ENCODE measurements at places on chromosomes 2 and 18.
A peak's percentile ranks its signal among the peaks of the same experiment; 100 is the strongest.

DNA sequence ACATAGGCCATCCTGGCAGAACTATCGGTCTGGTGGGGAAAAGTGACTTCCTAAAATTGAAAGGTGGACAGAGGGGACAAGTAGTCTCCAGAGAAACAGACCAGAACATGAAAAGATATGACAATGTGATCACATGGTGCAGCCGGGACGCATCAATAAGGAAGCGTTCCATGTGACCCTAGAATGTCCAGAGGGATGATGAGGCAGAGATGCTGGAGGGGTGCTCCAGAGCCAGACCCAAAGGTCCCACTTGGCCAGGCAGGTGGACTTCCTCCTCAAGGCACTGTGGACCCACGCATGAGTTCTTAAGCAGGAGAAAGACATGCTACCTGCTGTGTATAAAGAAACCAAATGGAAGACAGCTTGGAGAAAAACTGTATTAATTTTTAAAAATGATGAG lies 50.2 kb downstream of the CDH2 start:
- no peak for DNase-seq

DNA sequence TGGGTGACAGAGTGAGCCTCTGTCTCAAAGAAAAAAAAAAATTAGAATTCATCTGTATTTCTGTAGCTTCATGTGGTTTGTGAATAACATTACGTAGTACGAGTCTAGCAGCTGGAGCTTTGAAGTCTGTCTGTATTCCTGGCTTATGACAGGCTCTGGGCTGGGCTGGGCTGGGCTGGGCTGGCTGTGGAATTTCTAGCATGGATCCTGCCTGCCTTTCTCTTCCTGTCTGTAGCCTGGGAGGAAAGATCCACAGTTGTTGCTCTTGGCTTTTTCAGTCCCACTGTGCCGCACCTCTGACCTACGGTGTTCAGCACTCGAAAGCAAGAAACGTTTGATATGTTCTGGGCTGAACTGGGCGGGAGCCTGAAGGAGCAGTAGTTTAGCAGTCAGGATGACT lies 55.4 kb downstream of the BOLA3 start:
- peak; percentile 42 for DNase-seq

- DNase-seq, result no peak
Observed at GRCh38 chr2:164935118-164936101, 19.9 kb downstream of the SLC38A11 start.

- peak; percentile 82 for DNase-seq
Observed at GRCh38 chr18:48676756-48677368, 138.0 kb downstream of the CTIF start.

DNA sequence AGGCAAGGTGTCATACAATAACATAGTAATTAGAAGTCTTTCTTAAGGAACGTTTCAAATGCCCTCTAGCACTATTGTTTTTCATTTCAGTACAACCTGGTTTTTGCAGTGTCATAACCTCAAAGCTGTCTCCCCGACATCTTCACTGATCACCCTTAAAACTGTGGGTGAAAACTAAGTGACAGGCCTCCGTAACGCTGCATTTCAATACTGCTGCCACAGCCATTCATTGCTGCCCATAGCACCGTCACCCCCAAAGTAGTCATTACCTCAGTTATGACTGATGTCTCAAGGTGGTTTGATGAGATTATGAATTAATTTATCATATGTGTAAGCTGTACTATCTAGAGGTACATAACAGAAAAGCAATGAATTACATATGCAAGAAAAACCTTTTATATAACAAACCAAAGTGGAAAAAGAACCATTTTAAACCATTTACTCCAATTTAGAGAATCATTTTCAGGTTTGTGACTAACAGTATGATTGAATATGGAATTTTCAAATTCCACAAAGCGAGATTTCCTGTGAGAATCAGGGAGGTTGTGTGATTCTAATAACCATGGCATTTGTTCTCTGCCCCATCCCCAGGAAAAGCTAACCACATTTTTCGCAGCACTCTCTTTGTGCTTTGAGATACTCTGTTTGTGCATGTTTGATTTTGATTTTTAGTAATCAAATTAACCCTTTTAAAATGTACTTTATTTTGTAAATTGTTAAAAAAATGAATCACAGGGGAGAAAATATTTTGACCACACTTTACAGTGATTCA lies 263.0 kb downstream of the PTGR3 start:
- peak; percentile 16 for DNase-seq

- no peak for DNase-seq
Observed at GRCh38 chr2:37149626-37150322, 7.0 kb downstream of the EIF2AK2 start.

DNA sequence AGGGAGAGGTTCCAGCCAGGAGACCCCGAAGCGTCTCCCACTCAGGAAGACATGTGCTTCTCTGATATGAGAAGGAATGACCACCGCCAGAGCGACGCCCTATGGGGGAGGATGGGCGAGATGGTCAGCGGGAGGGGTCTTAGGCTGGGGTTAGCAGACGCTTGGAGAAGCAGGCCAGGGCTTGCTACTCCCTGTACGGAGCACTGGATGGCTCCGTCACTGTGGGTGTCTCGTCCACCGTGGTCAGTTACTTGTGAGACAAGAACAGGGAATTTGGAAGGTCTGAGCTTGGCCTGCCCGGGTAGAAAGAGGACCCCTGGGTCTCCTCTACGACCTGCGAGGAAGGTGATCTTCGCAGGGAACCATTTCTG lies 39.8 kb downstream of the TMEM18 start:
- DNase-seq, result no peak

GRCh38 chr2:219408204-219408603 lies 10.0 kb upstream of the DES start:
- no peak for DNase-seq

DNA sequence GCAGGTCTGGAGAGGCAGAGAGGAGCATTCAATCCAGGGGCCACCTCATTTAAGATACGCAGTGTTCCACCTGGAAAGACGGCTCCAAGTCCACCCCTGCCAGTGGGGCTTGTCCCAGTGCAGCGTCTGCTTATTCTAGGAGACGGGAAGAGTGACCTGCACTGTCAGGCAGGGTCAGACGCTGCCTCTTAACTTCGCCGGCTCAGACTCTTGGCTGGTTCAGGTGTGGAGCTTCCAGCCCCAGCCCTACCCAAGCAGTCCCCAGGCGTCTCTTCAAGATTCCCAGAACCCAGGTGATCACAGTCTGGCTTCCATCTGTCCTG lies 208.5 kb downstream of the TFCP2L1 start:
- no peak for DNase-seq

DNA sequence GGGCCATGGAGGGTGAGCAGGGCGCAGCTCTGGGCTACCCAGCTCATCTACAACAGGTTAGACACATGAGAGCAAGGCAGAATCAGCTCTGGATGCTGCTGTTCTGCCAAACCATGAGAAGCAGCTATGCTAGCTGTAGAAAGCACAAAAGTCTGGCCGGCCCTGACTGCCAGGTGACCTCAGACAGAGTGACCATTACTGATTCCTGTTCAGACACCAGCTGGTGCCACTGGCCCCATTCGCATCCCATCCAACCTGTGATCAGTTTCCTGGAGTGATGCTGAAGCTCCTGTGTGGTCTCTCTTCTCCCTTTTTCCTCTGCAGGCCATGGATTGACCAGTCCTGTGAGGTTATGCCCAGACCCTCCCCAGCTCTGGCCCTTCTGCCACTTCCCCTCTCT lies 14.3 kb downstream of the RBMS1 start:
- DNase-seq, result no peak

- DNase-seq, result peak; percentile 22
Observed at GRCh38 chr2:212974692-212975091, 176.7 kb downstream of the IKZF2 start.
